ENCODE measurements at places on chromosomes 2 and 18.

- no peak for DNase-seq
Measured at GRCh38 chr2:133518700-133519344, 49.4 kb downstream of the NCKAP5 start.

GRCh38 chr2:30716123-30716900 is 90.9 kb downstream of the CAPN13 start:
- no peak for DNase-seq

- no peak for DNase-seq
Measured at GRCh38 chr2:14587119-14587518, 45.4 kb upstream of the LRATD1 start.

GRCh38 chr2:185640588-185640987 is 98.0 kb upstream of the FSIP2 start:
- DNase-seq = no peak

- DNase-seq = no peak
Measured at GRCh38 chr18:35494251-35495220, 3.2 kb downstream of the INO80C start.

- no peak for DNase-seq
Measured at GRCh38 chr2:237092920-237093781, 7.5 kb downstream of the COPS8 start.

GRCh38 chr2:175111200-175111657 is 56.8 kb downstream of the ATF2 start:
- DNase-seq = no peak

DNA sequence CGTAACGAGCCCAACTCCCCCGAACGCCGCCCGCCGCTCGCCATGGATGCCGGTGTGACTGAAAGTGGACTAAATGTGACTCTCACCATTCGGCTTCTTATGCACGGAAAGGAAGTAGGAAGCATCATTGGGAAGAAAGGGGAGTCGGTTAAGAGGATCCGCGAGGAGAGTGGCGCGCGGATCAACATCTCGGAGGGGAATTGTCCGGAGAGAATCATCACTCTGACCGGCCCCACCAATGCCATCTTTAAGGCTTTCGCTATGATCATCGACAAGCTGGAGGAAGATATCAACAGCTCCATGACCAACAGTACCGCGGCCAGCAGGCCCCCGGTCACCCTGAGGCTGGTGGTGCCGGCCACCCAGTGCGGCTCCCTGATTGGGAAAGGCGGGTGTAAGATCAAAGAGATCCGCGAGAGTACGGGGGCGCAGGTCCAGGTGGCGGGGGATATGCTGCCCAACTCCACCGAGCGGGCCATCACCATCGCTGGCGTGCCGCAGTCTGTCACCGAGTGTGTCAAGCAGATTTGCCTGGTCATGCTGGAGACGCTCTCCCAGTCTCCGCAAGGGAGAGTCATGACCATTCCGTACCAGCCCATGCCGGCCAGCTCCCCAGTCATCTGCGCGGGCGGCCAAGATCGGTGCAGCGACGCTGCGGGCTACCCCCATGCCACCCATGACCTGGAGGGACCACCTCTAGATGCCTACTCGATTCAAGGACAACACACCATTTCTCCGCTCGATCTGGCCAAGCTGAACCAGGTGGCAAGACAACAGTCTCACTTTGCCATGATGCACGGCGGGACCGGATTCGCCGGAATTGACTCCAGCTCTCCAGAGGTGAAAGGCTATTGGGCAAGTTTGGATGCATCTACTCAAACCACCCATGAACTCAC is 673 bp downstream of the PCBP1 start:
- no peak for DNase-seq

DNA sequence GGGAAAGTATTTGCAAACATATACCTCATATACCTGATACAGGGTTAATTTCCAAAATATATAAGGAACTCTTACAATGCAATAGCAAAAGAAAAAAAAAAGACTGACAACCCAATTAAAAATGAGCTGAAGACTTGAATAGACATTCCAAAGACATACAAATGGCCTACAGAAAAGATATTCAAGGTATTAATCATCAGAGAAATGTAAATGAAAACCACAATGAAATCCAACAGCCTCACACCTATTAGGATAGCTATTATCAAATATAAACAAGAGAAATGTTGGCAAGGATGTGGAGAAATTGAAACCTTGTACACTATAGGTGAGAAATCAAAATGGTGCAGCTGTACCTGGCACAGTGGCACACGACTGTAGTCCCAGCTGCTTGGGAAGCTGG is 25.7 kb downstream of the NR4A2 start:
- no peak for DNase-seq

DNA sequence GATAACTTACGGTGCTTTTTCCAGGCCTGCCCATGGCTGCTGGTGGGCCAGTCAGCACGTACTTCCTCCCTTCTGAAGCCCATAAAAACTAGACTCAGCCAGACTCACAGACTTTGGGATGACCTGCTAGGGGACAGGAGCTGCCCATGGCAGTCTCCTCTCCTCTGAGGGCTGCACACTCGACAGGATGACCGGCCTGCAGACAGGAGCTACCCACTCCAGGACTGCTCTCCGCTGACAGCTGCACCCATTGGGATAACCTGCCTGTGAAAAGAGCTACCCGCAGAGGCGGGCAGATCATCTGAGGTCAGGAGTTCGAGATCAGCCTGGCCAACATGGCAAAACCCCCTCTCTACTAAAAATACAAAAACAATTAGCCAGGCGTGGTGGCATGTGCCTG is 75.4 kb downstream of the EPB41L3 start:
- DNase-seq = no peak

DNA sequence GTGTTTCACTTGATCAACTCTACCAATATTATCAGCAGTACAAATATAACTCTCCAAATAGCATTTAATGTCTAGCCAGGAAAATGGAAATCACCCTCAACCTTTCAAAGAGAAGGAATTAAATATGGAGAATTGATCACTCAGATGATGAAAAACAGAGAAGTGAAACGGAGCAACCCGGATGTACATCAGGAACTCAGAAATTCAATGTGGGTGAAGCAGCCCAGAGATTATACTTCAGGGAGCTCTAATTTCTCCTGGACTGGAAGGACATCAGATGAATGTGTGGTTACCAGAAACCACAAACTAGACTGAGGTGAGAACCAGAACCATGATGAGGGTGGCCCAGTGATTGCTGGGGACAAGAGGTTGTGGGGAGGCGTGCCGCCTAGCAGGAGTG is 35.5 kb upstream of the COBLL1 start:
- DNase-seq = no peak

DNA sequence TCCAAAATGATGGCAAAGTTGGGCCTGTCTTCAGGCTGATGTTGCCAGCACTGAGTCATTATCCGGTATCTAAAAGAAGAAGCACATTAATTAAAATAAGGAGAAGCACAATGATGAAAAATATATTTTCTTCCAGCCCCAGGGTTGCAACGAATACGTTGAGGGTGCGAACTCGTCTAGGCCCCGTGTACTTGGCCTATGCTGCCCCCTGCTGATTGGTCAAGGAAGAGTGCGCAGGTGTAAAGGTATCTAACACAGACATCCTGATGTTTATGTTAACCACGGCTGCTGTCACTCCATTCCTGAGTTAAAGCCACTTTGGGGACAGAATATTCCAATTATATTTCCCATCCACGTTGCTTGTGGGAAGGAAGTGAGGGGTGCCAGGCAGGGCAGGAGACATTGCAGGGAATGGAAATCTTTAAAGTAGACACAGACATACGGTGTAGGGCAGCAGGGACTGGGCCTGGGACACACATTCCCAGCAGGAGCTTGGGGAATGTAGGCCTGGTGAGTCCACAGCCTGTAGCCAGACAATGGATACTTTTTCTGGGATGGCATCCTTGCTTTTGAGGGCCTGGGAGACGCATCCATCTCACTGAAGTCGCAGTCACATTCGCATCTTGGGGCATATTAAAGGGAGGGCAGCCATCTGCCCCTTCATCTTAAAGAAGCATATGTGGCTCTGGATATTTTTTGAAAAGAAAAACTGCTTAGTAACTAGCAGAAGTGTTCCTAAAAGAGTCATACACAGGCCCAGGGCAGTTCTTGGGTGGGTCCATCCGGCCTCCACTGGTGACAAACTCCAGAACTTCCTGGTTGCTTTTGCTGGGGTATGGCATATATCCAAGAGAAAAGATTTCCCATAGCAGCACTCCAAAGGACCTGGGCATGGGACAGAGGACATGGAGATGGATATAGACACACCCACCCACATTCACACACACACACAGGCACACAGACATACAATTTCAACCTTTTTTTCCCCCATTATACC is 81.9 kb downstream of the CLIP4 start:
- peak; percentile 50 for DNase-seq

GRCh38 chr2:185255566-185255965 is 483.0 kb upstream of the FSIP2 start:
- DNase-seq = no peak

DNA sequence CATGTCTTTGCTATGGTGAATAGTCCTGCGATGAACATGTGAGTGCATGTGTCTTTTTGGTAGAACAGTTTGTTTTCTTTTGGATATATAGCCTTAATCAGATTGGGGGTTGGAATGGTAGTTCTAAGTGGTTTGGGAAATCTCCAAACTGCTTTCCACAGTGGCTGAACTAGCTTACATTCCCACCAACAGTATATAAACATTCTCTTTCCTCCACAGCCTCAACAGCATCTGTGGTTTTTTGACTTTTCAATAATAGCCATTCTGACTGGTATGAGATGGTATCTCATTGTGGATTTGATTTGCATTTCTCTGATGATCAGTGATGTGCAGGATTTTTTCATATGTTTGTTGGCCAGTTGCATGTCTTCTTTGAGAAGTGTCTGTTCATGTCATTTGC is 112.2 kb upstream of the SESTD1 start:
- DNase-seq = no peak

DNA sequence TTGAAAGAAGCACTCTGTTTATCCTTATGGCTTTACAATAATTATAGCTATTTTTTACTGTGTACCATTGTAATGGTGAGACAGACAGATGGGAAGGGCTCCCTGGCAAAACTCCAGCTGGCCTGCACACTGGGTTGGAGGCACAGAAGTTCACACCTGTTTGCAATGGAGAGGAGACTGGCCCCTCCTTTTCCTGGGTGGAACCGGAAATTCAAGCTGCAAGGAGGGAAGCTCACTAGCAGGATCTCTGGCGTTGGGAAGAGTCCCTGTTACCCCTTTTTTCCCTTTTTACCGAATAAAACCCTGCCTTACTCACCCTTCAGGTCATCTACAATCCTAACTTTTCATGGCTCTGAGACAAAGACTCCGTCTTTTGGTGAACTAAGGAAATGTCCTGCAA is 100.3 kb upstream of the TFPI start:
- no peak for DNase-seq

DNA sequence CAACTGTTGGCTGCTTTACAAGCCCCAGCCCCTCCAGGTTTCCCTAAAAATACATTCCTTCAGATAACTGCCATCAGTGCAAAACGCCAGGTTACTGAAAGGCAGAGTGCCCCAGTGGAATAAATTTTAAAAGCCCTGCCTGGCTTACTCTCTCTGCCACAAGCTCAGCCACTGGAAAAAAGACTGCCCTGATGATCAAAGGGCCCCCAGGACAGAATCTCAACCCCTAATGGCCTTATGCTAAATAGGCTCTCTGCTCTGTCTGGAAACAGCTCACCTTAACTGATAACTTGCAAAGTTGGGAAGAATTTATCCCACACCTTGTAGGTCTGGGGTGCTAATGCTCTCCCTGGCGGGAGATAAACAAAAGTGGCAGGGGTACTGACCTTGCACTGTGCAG is 33.9 kb downstream of the CFAP53 start:
- no peak for DNase-seq

DNA sequence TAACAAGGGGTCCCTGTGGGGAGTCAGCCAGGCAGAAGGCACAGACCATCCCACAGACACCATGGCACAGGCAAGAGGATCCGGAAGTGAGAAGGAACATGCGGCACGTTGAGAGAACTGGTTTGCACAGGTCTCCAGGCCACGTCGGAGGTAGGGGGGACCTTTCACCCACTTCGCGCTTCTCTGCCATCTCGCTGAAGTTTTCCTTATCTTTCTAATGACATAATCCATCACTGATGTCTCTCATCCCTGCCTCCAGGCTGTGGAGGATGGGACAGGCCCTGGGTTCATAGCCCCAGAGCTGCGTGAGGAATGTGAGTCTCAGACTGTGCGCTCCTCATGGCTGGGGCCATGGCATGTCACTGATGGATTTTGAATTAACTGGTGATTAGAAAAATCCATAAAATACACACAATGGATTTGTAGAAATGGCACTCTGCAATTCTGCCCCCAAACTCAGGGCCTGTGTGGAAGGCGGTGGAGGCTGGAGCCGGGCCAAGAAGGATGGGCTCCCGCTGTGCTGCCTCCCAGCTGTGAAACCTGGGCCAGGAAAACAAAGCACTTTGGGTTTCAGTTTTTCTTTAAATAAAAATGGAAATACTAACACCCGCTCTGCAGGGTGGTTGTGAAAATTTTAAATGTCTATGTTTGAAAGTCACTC is 113.3 kb upstream of the ALKAL2 start:
- no peak for DNase-seq

DNA sequence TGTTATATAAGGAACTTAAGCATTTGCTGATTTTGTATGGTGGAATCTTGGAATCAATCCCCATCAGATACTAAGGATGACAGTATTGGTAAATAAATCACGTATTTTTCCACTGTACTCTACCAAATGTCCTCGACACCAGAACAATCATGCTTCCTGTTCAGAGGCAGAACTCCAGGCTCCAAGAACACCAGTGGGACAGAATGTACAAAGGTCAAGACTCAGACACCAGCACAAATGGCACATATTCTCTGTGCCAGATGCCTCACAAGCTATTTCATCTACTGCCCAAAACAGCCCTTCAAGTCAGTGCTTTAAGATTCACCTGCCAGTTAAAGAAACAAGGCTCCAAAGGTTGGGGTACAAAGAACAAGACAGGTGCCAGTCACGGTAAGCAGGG is 420.5 kb downstream of the STK39 start:
- no peak for DNase-seq

GRCh38 chr2:15511686-15512085 is 49.4 kb downstream of the NBAS start:
- DNase-seq = no peak

DNA sequence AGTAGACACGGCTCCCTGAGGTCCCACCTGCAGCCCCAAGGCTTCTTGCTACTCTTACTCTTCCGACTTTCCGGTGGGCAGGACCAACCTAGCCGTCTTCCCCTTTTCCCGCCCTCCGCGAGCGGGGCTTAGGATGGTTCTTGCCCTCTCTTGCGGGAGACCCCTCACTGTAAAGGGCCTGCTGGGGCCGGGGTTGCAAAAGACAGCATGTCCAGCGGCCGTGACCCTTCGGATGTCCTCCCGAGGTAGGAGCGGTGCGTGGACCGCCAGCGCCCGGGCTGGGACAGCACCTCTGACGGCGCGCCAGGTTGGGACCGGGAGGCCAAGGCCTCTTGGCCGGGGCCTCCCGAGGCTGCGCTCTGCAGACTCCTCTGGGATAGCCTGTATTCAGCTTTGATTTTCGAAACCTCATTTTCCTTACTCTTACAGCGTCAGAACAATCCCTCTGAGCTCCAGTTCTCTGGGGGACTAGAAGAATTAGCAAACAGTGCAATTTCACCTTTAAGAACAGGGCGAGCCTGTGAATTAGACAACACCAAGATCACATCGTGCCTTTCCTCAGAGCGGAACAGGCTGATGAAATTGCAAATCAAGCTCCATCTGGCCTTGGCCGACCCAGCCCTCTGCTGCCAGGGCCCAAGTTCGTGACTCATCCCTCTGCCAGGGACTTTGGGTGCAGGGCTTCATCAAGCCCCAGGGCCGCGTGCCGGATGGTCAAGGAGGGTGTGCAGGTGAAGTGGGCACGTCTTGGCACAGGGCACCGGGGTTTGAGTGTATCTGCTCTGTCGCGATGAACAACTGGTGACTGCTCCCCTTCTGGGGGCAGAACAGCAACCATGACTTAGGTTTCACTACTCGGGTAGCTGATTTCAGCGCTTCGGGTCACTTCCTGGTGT is 777 bp downstream of the MOCOS start:
- no peak for DNase-seq

Measured in stimulated activated CD8-positive, alpha-beta memory T cell treated with anti-CD3 and anti-CD28 coated beads, Interleukin-2, amount 100 ng/mL, for 1 hour (primary cell).